ENCODE measurements at places on chromosomes 5 and 9.
A peak's percentile ranks its signal among the peaks of the same experiment; 100 is the strongest.

- no peak for DNase-seq
These were observed 103.3 kb downstream of the CD180 start for GRCh38 chr5:67093279-67093678.

DNA sequence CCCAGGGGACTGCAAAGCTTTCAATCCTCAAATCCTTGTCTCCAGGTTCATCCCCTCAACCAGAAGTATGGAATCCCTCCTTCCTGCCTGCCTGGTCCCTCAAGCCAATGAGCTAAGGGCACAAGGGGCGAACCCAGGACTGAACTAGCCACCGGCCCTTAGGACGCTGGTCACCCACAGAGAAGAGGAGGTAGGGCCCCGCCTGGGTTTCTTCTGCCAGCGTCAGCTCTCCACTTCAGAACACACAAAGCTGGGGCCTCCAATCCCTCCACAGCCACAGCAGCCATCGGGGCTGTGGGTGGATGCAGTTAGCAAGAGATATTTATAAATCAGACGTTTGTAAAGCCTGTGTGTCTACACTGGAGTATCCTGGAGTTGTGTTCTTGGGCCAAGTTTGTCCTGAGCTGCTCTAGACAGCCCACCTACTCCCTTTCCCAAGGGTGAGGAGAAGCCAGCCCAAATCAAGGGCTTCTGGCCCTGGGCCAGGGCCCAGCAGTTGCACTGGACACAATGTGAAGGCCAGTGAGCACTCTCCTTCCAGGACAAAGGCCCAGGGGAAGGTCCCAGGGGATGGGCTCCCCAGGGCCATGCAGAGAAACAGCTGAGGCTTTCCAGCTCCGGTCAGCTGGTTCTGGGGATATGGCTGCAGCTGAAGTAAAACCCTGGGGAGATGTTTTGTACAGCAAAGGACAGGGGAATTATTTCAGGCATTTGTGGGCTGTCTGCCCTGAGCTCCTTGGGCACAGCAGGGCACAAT, 18.9 kb downstream of the AMBP start:
- no peak for DNase-seq

DNA sequence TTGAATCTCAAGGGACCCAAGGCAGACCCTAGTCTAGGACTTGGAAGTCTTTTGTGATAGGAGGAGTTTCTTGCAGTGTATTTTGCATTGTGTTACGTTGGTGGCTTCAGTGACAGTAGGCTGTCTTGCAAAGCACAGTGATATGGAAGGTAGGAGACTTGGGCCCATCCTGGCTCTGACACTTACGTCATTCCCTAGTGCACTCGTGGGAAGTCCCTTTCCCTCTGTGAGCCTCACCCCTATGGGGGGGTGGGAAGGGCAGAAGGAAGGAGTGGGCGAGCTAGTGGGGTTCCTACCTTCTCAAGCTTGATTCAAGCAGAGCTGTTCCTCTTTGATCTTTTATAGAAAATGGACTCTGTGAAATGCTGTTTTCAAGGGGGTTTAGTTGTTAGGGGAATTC, 9.2 kb upstream of the TEX53 start:
- no peak for DNase-seq

GRCh38 chr9:94996641-94997040, 270.1 kb downstream of the AOPEP start:
- no peak for DNase-seq

GRCh38 chr9:108645520-108645919, 210.3 kb downstream of the ACTL7B start:
- DNase-seq, result no peak

DNA sequence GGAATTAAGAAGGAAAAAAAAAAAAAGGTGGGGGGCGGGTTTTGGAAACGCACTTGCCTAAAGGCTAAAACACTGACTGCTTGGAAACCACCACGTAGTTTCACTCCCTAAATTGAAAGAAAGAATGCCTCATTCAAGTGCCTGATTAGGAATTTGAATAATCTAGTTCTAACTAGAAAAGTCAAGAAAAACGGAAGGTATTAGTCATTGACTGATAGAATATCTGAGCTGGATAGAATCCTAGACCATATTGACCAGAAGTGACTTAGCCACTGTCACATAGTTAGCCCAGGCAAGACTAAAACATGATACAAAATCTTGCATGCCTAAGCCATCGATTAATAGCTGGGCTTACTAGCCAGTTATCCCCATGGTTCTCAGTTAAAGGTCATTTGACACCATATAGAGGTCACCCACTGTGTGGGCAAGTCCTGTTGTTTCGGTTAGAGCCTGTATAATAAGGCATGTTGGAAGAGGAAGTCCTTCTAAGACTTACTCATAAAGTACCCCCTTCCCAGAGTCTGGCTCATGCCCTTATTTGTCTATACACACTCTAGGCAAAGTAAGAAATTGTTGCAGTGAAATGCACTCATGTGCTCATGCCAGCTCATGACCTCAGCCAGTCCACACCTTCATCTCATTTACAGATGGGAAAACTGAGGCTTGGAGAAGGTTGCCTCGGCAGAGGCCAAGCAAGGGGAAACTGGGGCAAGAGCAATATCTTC, 40.2 kb downstream of the SH3RF2 start:
- DNase-seq, result no peak

DNA sequence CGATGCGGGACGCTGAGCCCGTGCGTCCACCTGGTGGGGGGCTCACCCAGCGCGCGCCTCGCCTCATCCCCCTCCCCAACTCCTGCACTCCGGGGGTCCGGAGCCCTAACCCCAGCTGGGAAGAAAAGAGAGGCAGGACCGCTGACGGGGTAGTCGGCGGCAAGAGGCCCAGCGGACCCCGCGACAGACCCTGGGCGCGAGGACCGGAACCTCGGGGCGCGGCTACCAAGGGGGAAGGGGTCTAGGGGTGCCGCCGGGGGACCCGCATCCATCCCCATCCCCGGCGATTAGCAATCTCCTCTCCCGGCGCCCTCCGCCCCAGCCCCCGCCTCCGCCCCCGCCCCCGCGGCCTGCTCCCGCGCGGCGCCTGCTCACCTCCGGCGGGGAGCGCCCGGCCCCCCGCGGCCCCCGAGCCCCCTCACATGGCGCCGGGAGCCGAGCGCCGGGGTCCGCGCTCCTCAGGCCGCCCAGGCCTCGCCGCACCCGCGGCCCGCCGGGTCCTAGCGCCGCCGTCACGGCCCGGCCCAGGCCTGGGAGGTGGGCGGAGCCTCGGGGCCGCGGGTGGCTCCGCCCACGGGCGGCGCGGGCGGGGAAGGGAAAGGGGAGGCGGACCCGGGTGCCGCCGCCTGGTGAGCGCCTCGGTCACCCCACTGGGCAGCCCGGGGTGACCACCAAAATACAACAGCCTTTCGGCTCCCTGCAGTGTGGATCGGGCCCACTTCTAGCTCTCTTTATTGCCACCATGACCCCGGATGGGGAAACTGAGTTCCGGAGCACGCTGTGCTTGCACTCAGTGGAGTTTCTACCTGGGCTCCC, at the start of gene ST6GALNAC6:
Gene ST6GALNAC6 (minus strand): TSS at position 476 of the 816 bp plus-strand sequence. CDS start 1,622 bp downstream, outside the sequence.
- peak; percentile 92 for DNase-seq

- DNase-seq, result no peak
These were observed 24.2 kb upstream of the ANKRD18A start for GRCh38 chr9:38644601-38645000.

GRCh38 chr9:132194508-132194907, 32.6 kb downstream of the NTNG2 start:
- DNase-seq, result no peak

DNA sequence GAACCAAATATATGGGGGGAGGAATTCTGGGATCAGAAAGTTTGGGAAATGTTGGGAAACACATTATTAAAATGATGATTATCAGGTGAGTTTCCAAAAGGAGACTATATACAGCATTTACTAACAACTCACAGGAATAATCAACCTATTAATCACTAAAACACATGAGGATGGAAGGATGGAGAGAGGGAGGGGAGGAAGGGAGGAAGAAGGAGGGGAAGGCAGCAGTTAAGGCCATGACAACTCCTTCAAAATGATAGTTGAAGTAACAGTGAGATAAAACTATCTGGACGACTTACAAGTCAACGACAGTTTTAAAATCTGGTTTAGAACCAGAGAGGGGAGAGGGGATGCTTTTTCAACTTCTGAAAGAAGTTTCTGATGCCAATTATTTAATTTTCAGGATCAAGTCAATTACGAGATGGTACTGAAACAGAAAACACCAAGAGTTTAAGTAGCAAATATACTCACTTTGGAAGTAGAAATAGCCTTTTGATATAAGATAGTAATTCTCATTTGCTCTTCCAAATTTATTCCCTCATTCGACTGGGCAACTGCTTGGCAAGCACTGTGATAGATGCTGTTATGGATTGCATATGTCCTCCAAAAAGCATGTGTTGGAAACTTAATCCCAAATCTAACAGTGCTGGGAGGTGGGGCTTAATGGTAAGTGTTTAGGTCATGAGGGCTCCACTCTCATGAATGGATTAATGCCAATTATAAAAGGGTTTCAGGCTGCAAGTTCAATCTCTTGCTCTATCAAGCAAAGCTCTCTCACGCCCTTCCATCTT, 30.4 kb downstream of the FBXW11 start:
- no peak for DNase-seq

All from RPMI8226 (cell line).